ENCODE measurements at places on chromosomes 3 and 15.

GRCh38 chr15:83845230-83845629 lies 191.3 kb downstream of the ADAMTSL3 start:
- H3K4me1 ChIP-seq: no peaks in the 10 kb centered on the region
- H3K27me3 ChIP-seq: no peaks in the 10 kb centered on the region
- H3K4me3 ChIP-seq: no peak overlapping the region
- H3K27ac ChIP-seq: no peak overlapping the region
- no peaks in the 10 kb centered on the region for H3K36me3 ChIP-seq
- DNase-seq: no peak

DNA sequence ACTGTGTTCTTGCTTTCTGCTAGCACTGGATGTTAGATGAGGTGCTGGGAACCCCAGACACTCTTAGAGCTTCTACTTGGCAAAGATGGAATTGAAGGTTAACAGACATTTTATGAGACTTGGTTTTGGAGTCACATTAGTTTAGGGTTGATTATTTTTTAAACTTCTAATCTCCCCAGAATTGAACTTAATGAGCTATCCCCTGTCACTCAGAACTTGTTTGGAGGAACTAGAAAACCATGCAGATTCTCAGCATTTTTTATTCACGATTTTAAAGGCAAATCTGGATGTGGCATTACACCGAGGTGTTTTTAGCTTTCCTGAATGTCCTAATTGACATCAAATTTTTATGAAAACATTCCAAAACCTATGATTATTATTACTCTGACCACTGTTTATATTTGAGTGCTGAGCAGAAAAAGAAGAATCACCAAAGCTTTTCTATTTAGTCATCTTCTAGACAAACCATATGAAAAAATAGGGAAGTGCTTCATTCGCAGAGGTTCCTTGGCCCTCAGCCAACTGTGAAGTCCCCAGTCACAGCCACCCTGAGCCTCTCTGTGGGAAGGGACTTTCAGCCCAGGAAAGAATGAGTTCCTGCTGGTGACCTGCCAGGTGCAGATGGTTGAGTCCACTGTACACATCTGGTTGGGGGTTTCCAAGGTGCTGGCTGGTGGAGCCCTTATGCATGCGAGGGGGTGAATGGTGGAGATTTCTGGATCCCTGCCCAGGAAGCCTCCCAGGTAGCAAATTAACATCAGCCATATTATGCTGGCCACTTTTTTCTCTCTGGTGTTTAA lies 196.0 kb upstream of the TOPAZ1 start:
- no peak for DNase-seq
- H3K4me3 ChIP-seq: no peak overlapping the region
- no peak overlapping the region for H3K27ac ChIP-seq
- H3K36me3 ChIP-seq: no peaks in the 10 kb centered on the region
- no peaks in the 10 kb centered on the region for H3K4me1 ChIP-seq

DNA sequence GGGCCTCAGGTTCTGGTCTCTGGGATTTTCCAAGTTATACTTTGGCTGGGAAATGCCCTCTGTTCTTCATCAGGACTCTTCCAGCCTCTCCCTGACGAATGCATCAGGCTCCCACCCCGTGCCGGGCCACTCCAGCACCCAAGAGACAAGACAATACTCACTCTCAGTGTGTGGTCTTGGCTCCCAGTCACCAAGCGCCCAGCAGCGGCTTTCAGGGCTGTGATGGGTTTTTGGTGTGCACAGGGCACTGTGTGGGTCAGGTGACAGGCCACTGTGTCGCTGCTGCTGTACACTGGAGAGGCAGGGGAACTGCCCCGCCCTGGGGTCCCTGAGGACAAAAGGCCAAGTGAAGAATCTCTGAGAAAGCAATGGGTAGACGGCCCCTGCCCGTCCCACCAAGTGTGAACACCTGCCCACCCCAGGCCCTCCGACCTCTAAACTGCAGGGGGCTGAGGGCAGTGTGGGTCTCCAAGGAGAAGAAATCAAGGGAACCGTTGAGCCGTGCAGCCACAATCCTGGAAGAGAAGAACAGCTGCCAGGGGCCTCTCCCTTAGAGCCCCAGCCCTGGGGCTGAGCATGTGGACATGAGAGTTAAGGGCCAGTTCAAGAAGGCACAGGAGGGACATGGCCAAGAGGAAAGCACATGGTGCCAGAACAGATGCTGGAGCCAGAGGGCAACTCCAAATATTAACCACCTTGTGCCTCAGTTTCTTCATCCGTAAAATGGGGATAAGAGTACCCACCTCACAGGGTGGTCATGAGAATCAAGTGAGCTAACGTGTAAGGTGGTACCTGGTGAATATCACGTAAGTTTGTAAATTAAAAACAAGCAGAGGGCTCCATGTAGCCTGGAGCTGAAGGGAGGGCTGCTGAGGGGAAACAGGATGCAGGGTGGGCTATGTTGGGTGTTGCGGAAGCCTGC lies 34.1 kb downstream of the PTPN23 start:
- H3K36me3 ChIP-seq: peaks cover 64% of the 10 kb centered on the region
- H3K27me3 ChIP-seq: no peaks in the 10 kb centered on the region

DNA sequence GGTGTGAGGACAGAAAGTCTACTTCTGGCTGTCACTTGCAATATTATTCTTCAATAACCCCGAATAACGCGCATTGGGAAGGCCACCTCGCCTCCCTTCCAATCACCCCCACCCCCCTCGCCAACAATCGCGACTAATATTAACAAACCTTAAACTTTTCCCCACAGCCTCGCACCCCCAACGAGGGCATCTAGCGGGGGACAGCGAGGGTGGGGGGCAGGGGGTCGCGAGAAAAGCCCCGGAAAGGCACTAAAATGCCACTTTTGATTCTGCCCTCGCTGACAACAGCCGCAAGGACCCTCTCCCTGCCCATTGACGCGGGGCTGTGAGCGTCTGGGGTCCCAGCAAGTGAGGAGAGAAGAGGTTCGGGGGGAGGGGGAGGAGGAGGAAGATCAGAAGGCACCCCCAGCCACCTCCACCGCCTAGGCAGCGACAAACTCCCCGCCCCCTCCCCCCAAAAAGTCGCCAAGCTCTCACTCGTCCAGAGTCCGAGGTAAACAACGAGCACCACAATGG lies 868 bp downstream of the SATB1 start:
- H3K4me1 ChIP-seq: peaks cover 3% of the 10 kb centered on the region
- H3K36me3 ChIP-seq: no peaks in the 10 kb centered on the region
- DNase-seq: no peak
- H3K27ac ChIP-seq: no peak overlapping the region

- no peaks in the 10 kb centered on the region for H3K4me1 ChIP-seq
Measured at GRCh38 chr15:42138968-42139386, 17.5 kb downstream of the PLA2G4F start.

DNA sequence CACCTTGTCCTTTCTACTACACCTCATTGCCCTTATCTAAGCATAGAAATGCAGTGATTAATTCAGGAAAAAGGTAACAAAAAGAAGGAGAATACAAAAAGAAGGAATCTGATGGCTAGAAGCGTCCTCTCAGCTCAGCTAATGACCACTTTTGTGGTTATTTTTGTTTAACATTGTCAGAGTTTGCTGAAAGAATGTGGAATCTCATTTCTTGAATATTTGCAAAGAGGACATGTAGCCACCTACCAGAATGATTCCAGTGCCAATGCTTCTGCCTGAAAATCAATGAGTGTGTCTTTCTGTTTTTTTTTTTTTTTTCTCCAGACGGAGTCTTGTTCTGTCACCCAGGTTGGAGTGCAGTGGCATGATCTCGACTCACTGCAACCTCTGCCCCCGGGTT lies 24.5 kb downstream of the NANOGP8 start:
- H3K36me3 ChIP-seq: no peaks in the 10 kb centered on the region
- H3K27me3 ChIP-seq: no peaks in the 10 kb centered on the region
- DNase-seq: no peak
- H3K4me1 ChIP-seq: peaks cover 2% of the 10 kb centered on the region

GRCh38 chr3:89787485-89787884 lies 680.1 kb downstream of the EPHA3 start:
- no peaks in the 10 kb centered on the region for H3K36me3 ChIP-seq
- no peaks in the 10 kb centered on the region for H3K27me3 ChIP-seq
- no peak overlapping the region for H3K4me3 ChIP-seq
- H3K4me1 ChIP-seq: no peaks in the 10 kb centered on the region
- DNase-seq: no peak
- no peak overlapping the region for H3K27ac ChIP-seq

- no peak overlapping the region for H3K27ac ChIP-seq
- H3K4me3 ChIP-seq: peak overlapping the region; percentile 98
- no peaks in the 10 kb centered on the region for H3K36me3 ChIP-seq
- no peak for DNase-seq
- H3K4me1 ChIP-seq: peaks cover 6% of the 10 kb centered on the region
Measured at GRCh38 chr15:31328969-31329639, 2.5 kb downstream of the KLF13 start.

GRCh38 chr15:75136118-75136517 lies 65.6 kb upstream of the C15orf39 start:
- H3K27ac ChIP-seq: no peak overlapping the region
- H3K27me3 ChIP-seq: no peaks in the 10 kb centered on the region
- DNase-seq: no peak

GRCh38 chr3:188993181-188993580 lies 178.6 kb upstream of the TPRG1 start:
- no peaks in the 10 kb centered on the region for H3K36me3 ChIP-seq
- H3K4me3 ChIP-seq: no peak overlapping the region
- H3K4me1 ChIP-seq: no peaks in the 10 kb centered on the region
- H3K27ac ChIP-seq: no peak overlapping the region

- no peaks in the 10 kb centered on the region for H3K4me1 ChIP-seq
- no peak overlapping the region for H3K4me3 ChIP-seq
- DNase-seq: no peak
- H3K36me3 ChIP-seq: no peaks in the 10 kb centered on the region
- H3K27ac ChIP-seq: no peak overlapping the region
Measured at GRCh38 chr3:73716418-73716817, 91.7 kb upstream of the PDZRN3 start.

DNA sequence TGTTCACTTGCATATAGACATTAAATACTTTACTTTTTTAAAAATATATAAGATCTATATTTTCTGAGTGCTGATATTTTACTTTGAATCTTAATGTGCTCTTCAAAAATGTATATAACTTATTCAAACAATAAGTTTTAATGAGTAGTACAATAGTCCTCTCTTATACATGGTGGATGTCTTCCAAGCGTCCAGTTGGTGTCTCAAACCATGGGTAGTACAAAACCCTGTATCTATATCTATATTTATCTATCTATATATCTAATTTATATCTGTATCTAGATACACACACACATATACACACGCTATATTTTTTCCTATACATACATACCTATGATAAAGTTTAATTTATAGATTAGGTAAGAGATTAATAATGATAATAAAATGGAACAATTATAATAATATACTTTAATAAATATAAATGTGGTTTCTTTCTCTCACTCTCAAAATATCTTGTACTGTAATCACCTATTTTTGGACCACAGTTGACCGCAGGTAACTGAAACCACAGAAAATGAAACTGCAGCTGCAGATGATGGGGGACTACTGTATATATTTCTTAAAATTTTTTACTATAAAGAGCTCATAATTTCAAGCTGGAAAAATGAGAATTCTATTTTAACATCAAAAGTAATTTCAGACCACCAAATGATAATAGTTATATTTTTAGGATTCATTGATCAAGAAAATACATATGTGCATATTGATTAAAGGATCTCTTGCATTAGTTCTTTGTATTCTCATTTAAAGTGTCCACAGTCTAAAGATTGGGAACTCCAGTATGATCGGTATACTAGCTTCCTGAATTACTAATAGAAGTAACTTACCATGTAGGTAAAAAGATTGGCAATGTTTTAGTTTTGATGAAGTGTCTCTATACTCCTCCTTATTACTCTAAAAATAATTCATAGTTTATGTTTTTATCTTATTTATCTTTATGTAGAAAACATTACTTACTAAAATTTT lies 215.1 kb upstream of the MLF1 start:
- peaks cover 2% of the 10 kb centered on the region for H3K4me1 ChIP-seq
- no peak overlapping the region for H3K27ac ChIP-seq
- no peak overlapping the region for H3K4me3 ChIP-seq
- no peaks in the 10 kb centered on the region for H3K27me3 ChIP-seq
- no peak for DNase-seq

GRCh38 chr3:7779331-7779730 lies 722.3 kb upstream of the LMCD1 start:
- H3K4me3 ChIP-seq: no peak overlapping the region
- H3K36me3 ChIP-seq: no peaks in the 10 kb centered on the region
- no peak for DNase-seq
- no peak overlapping the region for H3K27ac ChIP-seq

DNA sequence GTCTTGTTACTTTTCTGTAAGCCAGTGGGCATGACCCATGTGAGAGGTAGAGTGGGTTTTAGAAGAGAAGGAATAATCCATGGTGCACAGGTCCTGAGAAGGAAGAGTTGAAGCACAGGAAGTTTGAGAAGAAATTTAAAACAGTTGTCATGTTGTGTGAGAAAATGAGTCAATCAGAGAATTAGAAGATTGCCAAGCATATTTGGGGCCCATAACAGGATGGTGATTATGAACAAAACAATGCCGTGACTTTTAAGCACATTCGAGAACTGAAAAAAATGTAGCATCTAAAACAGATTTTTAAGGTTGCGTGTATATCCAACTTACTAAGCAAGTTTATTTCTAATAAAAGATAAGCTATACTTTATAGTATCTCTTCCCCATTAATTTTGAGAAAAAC lies 198.7 kb downstream of the RORA start:
- no peak for DNase-seq
- H3K27ac ChIP-seq: no peak overlapping the region
- H3K36me3 ChIP-seq: no peaks in the 10 kb centered on the region
- no peaks in the 10 kb centered on the region for H3K27me3 ChIP-seq

DNA sequence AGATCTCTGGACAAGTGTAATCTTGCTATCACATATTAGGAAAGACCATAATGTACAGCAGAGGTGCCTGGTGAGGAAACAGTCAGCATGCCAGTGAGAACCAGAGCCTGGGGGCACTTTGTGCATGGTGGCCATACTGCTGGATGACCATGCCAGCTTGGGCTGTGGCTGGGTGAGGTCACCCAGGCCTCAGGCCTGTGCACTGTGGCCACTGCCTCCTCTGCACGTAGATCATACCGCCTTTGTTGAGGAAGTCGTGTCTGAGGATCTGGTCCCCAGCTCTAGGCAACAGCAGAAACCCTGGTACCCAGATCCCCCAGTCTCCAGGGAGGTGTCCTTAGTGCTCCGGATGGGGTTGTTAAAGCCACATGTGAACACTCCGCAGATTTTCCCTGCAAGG lies 38.9 kb downstream of the ZNF710 start:
- H3K27ac ChIP-seq: no peak overlapping the region
- peaks cover 7% of the 10 kb centered on the region for H3K4me1 ChIP-seq
- H3K27me3 ChIP-seq: no peaks in the 10 kb centered on the region
- no peak for DNase-seq
- H3K4me3 ChIP-seq: no peak overlapping the region

DNA sequence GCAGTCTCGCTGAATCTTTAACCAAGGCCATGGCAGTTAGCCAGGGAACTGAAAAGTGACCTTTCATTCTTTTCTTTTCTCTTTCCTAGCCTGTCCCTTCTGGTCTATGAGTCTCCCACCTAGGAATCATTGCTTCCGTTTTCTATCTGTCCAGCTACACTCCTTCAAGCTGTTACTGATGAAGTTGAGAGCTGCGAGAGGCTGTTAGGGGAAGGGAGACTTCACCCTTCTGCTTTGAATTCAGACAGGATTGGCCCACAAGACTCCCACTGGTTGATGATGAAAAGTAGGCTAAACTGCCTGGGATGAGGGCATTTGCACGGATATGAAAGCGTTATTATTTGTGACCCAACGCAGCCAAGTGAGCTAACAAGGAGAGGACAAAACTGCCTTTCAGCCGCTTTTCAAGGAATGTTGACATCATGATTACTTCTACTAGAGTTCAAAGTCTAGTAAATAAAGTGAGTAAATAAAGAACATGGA lies 30.2 kb downstream of the EIF4E3 start:
- H3K4me3 ChIP-seq: no peak overlapping the region
- no peak for DNase-seq
- no peaks in the 10 kb centered on the region for H3K27me3 ChIP-seq
- no peaks in the 10 kb centered on the region for H3K36me3 ChIP-seq
- no peaks in the 10 kb centered on the region for H3K4me1 ChIP-seq
- no peak overlapping the region for H3K27ac ChIP-seq

Data from iPS DF 6.9 (cell line).